Cerebellar cortex (tissue), 1 donor: ENCODE measurements at places on chromosomes 5 and 9.

DNA sequence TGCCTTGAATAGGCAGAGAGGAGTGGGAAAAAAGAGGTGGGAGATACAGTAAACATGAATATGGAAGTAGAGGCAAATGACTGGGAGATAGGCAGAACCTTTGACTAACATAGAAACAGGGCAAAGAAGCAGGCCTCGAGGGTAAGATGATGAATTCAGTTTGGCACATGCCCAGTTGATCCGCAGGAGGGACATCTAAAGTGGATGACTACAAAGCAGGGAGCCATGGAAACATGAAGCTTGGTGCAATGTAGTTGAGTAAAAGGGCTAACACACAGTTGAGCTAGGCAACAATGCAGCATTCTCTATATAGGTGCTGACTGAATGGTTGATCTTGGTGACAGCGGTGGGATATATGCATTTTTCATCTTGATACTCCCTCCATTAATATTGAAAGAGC lies 253.8 kb downstream of the DMRT2 start:
- DNase-seq, result no peak

DNA sequence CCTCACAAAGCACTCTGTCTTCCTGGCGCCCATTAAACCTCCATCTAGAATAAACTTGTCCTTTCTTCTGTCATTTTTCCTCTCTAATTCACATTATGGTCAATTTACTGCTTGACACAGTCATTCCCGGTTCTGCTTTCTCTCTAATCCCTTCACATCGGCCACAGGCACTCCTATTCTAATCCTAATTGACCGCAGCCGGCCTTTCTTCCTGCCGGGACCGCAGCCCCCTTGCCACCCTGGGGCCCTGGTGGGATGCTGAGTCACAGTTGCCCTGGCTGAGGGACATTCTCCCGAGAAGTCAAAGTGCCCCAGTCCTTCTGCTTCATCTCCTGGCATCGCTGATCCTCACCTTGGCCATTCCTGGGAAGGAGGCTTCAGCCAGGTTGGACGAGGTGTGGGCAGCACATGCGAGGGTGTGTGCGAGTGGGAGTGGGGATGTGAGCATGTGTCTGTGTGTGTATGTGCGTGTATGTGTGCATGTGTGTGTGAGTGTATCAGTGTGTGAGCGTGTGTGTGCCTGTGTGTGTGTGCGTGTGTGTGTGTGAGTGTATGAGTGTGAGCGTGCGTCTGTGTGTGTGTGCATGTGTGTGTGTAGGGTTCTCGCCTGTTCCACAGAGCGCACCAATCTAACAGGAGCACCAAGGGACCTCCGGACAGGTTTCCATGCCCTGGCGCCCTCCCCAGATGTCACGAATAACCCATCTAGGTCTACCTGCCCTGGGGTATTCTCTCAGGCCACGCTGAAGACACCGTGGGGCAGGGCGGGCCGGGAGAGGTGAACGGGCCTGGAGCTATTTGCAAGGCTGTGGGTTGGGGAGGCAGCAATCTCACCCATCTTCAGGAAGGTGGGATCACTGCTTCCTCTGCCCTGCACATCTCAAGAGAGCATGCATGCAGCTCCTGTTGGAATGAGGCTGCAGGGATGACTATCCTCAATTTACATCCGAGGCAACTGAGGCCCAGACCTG lies 191.2 kb downstream of the PAX5 start:
- DNase-seq, result no peak

DNA sequence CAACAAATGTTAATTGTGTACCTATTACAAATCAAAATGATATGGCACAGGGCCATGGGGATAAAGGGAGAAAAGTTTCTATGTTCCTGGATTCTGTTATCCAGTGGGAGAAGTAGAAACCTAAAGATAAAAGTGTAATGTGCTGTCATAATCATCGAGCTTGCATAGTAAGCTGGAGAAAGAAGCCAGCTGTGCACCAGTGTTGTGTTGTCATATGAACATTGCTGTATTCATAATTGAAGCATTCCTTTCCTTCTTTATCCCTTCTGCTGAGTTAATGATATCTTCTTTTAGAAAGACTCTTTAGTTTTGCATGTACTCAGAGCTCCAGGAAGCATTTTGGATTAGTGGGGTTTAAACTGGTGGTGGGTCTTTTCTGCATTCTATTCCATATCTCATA lies 39.5 kb downstream of the NTRK2 start:
- DNase-seq, result no peak

DNA sequence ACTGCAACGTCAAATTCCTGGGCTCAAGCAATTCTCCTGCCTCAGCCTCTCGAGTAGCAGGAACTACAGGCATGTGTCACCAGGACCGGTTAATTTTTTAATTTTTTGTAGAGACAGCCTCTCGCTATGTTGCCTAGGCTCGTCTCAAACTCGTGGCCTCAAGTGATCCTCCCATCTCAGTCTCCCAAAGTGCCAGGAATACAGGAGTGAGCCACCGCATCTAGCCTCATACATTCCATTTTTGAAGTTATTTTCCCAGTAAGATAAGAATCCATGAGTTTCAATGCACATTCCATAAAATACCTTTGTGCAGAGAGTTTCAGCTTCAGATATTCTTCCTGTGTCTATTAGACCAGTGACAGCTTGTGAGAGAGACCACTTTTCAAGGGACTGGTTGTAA lies 70.4 kb downstream of the SKIC3 start:
- no peak for DNase-seq

DNA sequence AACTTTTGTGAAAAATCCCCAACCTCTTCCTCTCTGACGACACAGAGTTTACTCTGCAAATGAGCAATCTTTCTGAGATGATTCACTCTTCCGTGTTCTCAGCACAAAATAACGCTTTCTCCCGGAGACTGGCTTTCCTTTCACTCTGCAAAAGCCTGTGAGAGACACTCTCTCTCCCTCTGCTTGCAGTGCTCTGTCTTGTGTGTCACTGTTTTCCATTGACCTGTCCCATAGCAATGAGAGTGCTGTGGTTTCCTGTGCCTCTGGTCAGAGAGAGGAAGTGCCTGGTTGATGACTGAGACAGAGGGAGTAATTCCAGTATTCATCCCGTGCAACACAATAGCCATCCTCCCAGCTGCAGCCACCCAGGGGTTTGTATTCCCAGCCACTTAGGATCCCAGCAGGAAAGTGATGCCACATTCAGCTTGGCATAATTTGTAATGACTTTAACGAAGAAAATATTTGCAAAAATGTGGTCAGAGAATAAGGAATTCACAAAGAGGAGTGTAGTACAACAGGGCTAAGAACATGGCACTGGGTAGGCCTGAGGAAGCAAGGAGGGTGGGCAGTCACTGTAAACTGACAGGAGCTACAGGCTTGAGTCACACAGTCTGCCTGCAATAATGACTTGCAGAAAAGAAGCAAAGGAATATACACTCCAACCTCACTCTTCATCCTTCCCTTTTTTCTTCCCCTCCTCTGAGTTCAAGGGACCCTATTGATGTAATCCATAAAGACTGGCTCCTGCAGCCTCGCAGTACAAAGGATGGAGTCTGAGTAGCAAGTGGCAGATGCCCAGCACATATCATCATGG lies 463.5 kb upstream of the RGMB start:
- no peak for DNase-seq

GRCh38 chr5:110790673-110791072 lies 51.9 kb downstream of the SLC25A46 start:
- no peak for DNase-seq

DNA sequence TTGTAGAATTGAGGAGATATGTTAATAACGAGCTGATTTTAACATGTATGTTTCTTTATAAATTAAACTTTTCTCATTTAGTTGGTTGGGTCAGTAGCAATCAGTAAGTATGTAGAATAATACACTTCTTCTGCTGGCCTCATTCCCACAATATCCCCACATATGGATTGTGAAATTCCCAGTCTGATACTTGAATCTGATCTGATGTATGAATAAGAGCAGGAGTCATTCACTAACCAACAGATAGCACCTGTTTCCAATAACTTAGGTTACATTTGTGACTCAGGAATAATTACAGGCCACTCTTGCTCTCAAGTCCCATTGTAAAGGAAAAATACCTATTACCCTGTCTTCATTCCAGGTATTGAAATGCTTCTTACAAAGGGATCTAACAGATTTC lies 23.9 kb downstream of the SLC36A1 start:
- no peak for DNase-seq

DNA sequence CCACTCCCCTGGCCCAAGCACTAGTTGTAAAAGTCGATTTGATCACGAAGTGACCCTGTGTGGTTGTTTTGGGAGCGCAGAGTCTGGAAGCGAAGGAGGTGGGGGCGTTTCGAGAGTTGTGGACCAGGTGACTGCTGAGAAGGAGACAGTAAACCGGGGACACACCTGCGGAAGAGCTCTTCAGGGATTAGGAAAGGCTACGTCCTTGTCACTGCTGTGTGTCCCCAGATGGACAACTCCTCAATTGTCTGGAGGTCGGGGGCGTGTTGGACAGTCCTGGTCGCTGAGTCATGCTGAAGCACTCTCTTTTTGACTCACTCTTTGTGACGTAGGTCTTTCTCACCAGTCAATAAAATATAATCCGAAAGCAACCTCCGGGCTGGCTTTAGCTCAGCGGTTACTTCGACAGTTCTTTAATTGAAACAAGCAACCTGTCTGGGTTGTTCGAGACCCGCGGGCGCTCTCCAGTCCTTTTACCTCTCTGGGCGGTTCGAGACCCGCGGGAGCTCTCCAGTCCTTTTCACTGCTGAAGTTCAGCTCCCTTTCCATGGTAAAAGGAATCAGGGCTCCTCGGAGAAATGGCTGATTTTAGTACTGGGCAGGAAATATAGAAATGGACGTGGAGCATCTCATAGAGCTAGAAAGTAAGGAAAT lies 10.8 kb downstream of the ZMAT2 start:
- DNase-seq, result peak; percentile 93

DNA sequence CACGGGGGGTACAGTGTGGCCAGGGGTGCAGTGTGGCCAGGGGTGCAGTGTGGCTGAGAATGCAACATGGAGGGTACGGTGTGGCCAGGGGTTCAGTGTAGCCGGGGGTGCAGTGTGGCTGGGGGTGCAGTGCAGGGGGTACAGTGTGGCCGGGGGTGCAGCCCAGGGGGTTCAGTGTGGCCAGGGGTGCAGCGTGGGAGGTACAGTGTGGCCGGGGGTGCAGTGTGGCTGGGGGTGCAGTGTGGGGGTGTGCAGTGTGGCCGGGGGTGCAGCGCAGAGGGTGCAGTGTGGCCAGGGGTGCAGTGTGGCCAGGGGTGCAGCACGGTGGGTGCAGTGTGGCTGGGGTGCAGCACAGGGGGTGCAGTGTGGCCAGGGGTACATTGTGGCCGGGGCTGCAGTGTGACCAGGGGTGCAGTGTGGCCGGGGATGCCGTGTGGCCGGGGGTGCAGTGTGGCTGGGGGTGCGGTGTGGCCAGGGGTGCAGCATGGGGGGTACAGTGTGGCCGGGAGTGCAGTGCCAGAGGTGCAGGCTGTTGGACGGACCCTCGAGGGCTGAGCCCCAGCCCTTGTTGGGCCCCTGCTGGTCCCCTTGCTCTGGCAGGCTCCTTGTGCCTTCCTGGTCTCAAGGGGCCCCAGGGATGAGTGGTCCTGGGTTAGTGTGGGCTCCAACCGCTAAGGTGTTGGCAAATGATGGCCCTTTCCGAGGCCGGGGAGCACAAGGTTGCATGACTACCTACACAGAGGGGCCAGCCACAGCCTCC lies 17.9 kb downstream of the TPPP start:
- no peak for DNase-seq

GRCh38 chr9:81071108-81071507 lies 618.2 kb downstream of the TLE1 start:
- no peak for DNase-seq

- no peak for DNase-seq
These were observed 102.4 kb downstream of the NFIB start for GRCh38 chr9:14211564-14211963.

DNA sequence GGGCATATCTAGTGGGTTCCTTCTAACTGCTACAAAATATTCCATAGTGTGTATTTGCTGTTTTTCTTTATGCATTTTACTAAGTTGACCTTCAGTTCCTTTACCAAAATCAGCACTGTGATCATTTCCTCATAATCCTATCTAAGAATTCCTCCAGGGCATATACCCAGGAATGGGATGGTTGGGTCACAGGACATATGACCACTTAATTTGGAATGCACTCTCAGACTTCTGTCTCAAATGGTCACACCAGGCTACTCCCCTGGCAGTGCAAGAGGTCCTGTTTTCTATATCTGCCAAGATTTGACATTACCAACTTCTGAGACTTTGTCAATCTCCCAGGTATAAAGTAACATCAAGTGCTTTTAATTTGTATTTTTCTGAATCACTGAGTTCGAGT lies 63.9 kb downstream of the ADAMTS12 start:
- DNase-seq, result no peak

- no peak for DNase-seq
These were observed 131.8 kb downstream of the EFNA5 start for GRCh38 chr5:107538805-107539445.

DNA sequence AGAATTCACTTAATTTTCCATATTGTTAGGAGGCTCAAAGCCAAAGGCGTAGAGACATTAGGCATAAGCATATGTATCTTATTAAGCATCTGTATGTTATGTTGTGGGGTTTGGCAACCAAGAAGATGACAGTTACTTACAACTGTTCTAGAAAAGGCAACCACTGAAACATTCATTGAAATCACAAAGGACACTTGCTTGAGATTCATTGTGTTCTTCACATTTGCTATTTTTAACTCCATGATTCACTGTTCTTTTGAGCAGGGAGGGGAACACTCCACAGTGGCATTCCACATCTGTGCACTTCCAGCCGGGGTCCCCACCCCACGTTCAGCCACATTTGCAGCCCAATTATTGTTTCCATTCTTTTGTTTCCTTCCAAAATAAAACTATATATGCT lies 107.1 kb downstream of the PALM2AKAP2 start:
- no peak for DNase-seq

DNA sequence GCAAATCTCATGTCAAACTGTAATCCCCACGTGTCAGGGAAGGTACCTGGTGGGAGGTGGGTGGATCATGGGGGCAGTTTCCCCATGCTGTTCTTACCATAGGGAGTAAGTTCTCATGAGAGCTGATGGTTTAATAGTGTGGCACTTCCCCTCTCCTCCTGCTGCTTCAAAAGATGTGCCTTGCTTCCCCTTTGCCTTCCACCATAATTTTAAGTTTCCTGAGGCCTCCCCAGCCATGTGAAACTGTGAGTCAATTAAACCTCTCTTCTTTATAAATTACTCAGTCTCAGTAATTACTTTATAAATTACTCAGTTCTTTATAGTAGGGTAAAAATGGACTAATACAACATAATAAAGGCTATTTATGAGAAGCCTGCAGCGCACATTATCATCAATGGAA lies 7.1 kb upstream of the CNTRL start:
- no peak for DNase-seq

GRCh38 chr5:137510671-137511070 lies 11.5 kb upstream of the SPOCK1 start:
- no peak for DNase-seq

DNA sequence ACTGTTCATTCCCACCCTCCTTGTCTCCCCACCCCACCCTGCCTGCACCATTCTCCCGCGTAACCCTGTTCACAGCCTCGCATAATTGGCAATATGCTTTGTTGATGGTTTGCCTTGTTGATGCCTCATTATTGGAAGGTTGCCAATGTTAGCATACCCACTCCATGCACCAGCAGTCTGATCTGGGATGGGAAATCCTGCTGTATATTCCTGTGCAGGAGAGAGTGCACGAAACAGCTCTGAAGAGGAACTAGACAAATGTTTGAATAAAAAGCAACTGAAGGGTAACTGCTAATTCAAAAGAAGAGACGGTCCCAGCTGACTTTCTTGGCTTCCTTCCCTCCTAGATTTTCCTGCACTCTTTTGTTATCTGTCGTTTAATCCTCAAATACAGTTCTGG lies 271.7 kb upstream of the TLE4 start:
- DNase-seq, result no peak
